ENCODE measurements at places on chromosomes 13 and 19.

DNA sequence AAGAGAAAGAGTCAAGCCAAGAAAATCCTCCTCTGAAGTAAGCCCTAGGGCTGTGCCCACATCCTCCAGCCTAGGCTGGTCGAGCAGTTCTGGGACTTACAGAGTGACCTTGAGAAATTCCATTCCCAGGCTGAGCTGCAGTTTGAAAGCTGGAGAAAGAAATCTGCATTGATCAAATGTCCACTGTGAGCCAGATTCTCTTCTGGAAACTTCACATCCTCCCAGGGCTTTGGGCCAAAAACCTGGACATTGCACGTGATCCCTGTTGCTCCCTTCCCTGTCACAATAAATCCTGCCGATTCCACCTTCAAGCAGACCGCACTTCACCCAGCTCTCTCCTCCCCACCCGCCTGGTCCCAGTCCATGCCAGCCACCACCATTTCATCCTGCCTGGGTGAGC lies 15.7 kb downstream of the TMEM143 start:
- no peak for DNase-seq

GRCh38 chr13:80342471-80343371 lies 1.8 kb upstream of the SPRY2 start:
- peak; percentile 2 for DNase-seq

- DNase-seq = peak; percentile 59
These were observed 4.9 kb downstream of the ARHGEF1 start for GRCh38 chr19:41887711-41888382.

GRCh38 chr13:99450416-99450815 lies 50.9 kb upstream of the TM9SF2 start:
- DNase-seq = no peak

All from NCI-H2107 (cell line).